Muscle of back (tissue), 13 donors: ENCODE measurements at places on chromosomes 5 and 9.

- no peak for DNase-seq
These were observed 562.3 kb downstream of the DNAH5 start for GRCh38 chr5:13382232-13382631.

GRCh38 chr5:150046031-150046430 is 40.3 kb downstream of the CSF1R start:
- DNase-seq = no peak

DNA sequence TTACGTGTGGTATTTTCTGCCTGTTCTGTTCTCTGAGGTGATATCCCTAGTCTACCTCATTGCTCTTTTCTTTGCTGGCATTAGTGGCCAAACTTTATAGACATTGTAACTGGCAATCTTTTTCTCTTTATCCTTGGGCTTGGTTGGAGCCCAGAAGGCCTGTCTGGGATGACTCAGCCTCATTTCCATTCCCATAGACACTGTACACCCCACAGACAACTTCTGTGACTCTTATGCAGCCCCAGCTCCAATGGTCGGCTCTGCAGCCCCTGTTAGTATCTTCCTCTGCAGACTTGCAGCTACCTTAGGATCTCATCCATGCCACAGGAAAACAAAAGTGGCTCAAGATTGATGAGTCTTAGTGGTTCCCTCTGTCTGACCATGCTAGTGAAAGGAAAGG is 79.8 kb downstream of the CFAP95 start:
- DNase-seq = no peak

DNA sequence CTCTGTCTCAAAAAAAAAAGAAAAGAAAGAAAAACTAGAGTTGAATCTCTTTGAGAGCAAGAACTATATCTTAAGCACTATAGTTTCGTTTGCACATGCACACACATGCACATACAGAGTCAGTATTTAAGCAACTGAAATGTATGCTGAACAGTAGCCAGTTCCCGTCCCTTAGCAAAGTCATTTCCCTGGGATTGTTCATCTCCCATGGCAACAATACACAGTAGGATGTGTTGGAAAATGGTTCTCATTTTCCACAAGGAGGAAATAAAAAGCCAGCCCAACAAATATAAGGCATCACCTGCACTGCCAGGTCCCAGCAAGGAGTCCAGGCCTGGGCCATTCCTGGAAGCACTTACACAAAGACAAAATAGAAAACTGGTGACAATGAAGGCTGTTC is 4.2 kb upstream of the ZNF346 start:
- DNase-seq = no peak

GRCh38 chr9:21141427-21141882 is at the start of gene IFNW1:
TSS of gene IFNW1 (minus strand) at chr9:21141832. CDS start at chr9:21141570, 262 bp downstream.
- DNase-seq = no peak

GRCh38 chr9:98342820-98343210 is 87.4 kb upstream of the TBC1D2 start:
- peak; percentile 24 for DNase-seq

- DNase-seq = no peak
These were observed 158.3 kb downstream of the DOCK2 start for GRCh38 chr5:169795338-169795737.

- peak; percentile 71 for DNase-seq
These were observed 64.2 kb upstream of the ABL1 start for GRCh38 chr9:130770679-130771442.

DNA sequence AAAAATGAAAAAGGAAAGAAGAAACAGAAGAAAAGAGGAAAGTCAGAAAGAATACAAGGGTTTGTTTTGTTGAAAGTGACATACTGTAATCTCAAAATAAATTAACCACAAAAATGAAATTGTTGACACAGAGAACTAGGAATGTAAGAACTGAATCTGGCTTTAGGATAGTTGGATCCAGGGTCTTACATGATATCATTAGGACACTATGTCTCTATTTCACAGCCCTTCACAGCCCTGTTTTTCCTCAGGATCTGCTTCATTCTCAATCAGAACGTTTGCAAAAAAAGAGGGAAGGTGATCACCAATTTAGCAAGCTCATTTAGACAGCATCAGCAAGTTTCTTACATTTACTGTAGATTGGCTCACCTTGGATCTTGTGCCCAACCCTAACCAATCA is 188.5 kb upstream of the NREP start:
- no peak for DNase-seq

DNA sequence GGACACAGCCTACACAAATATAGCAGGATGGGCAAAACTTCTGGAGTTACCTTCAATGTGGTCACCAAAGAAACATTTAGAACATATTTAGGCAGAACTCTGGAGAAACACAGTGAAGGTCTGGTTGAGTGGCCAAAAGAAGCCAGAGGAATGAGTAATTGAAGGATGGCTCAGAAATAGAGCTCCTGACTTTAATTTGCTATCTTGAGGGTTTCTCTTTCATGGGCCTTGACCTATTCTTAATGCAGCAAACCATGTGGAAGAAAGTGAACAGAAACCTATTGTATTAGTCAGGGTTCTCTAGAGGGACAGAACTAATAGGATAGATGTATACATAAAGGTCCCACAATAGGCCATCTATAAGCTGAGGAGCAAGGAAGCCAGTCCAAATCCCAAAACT is 650.5 kb downstream of the ACTL7B start:
- DNase-seq = no peak

- no peak for DNase-seq
These were observed 148.4 kb downstream of the TTLL11 start for GRCh38 chr9:121944711-121945191.
